ENCODE measurements at places on chromosomes 12 and 14. TPM values are rescaled to one million over a fixed set of nuclear protein-coding genes. Genes with fewer than 3 reads are reported as not detected.

DNA sequence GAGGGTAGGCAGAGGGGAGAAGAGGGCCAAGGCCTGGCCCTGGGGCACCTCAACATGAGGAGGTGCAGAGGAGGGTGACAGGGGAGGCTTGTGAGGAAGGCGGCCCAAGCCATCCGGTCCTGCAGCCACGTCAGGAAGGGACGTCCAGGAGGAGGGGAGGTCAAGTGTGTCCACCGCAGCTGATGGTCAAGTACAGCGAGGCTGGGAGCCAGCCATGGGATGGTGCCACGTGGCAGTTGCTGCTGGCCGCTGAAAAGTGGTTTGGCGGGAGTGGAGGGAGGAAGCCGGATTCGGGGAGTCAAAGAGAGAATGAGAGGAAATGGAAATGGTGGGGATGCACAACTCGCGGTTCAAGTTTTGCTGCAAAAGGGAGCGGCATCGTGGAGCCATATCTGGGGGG is 41.2 kb downstream of the PRIMA1 start:
- no peak for DNase-seq

Gene TAS2R30
- polyA plus RNA-seq: 0.15 TPM

Gene VEZT
- 97.2 TPM for polyA plus RNA-seq

- DNase-seq: no peak
These were observed 12.8 kb upstream of the RILPL1 start for GRCh38 chr12:123546281-123546680.

Measured in BJ (cell line).